ENCODE measurements at places on chromosomes 4 and X. TPM values are rescaled to one million over a fixed set of nuclear protein-coding genes. Genes with fewer than 3 reads are reported as not detected.

Gene ATOH1
- not detected for total RNA-seq

DNA sequence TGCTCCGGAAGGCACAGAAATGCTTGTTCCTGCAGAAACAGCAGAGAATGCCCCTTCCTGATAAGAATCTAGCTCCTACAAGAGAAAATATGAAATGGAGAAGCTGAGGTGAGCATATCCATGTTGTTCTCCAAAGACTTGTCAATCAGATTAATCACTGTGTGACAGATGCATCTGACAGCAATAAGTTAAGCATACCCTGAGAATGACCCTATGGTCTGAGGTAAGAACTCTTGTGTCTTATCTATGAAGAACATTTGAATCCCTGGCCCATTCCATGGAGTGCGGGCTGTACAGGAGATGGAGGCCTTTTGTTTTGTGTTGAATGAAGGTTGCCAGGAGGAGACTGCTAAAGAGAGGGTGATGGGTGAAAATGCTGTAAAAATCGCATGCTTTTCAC lies 21.5 kb upstream of the ASB5 start:
- H3K27ac ChIP-seq = no peak overlapping the region
- H3K27me3 ChIP-seq = no peaks in the 10 kb centered on the region
- H3K4me1 ChIP-seq = no peaks in the 10 kb centered on the region
- H3K36me3 ChIP-seq = no peaks in the 10 kb centered on the region
- H3K4me3 ChIP-seq = no peak overlapping the region

GRCh38 chr4:73251384-73251783 lies 7.2 kb downstream of the ANKRD17 start:
- H3K27ac ChIP-seq = no peak overlapping the region
- no peak for DNase-seq
- no peak overlapping the region for H3K4me3 ChIP-seq
- H3K36me3 ChIP-seq = peaks cover 32% of the 10 kb centered on the region
- no peaks in the 10 kb centered on the region for H3K27me3 ChIP-seq

Gene TRMT44
- total RNA-seq = 13.1 TPM

- H3K36me3 ChIP-seq = no peaks in the 10 kb centered on the region
- H3K27ac ChIP-seq = peak overlapping the region; percentile 13
- H3K4me1 ChIP-seq = peaks cover 17% of the 10 kb centered on the region
- DNase-seq = no peak
- no peaks in the 10 kb centered on the region for H3K27me3 ChIP-seq
Measured at GRCh38 chrX:109841869-109842579, 109.0 kb upstream of the ACSL4 start.

GRCh38 chrX:136725441-136726104 lies 55.2 kb downstream of the ARHGEF6 start:
- no peaks in the 10 kb centered on the region for H3K27me3 ChIP-seq
- no peak for DNase-seq
- peaks cover 24% of the 10 kb centered on the region for H3K36me3 ChIP-seq
- H3K27ac ChIP-seq = no peak overlapping the region
- H3K4me1 ChIP-seq = peaks cover 44% of the 10 kb centered on the region

- H3K36me3 ChIP-seq = no peaks in the 10 kb centered on the region
- H3K27me3 ChIP-seq = no peaks in the 10 kb centered on the region
- DNase-seq = no peak
- no peak overlapping the region for H3K27ac ChIP-seq
Measured at GRCh38 chr4:65831828-65832227, 161.5 kb upstream of the EPHA5 start.

- no peaks in the 10 kb centered on the region for H3K36me3 ChIP-seq
- H3K4me3 ChIP-seq = peak within 1 kb of the TSS; percentile 77
- H3K27me3 ChIP-seq = peaks cover 49% of the 10 kb centered on the region
Measured at GRCh38 chr4:169270810-169271691, at the start of gene SH3RF1. TSS of gene SH3RF1 (minus strand) at chr4:169270956. CDS start at chr4:169269212, 1,744 bp downstream.

DNA sequence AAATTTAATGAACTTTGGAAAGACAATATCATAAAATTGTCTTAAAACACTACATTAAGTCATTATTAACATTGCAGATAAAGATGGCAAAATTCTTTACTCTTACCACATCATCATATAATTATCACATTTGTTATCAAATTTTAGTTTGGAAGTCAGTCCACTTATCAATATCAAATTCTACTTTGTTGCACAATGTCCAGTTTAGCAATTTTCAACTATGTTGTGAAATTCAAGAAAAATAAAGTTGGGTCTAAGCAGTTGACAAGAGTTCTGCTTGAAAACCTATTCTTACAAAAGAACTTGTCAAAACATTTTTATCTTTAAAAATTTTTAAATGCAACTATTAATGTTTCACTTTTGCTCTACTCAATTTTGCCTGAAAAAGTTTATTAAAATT lies 44.7 kb upstream of the TET2 start:
- no peaks in the 10 kb centered on the region for H3K4me1 ChIP-seq
- H3K27me3 ChIP-seq = peaks cover 28% of the 10 kb centered on the region
- peaks cover 4% of the 10 kb centered on the region for H3K36me3 ChIP-seq
- H3K27ac ChIP-seq = no peak overlapping the region
- H3K4me3 ChIP-seq = no peak overlapping the region
- no peak for DNase-seq

DNA sequence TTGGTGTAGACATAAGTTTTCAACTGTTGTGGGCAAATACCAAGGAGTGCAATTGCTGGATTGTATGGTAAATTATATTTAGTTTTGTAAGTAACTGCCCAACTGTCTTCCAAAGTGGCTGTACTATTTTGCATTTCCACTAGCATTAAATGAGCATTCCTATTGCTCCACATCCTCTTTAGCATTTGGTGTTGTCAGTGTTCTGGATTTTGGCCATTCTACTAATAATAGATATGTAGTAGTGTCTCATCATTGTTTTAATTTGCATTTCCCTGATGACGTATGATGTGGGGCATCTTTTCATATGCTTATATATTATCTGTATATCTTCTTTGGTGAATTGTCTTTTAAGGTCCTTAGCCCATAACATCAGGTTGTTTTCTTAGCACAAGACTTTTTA lies 17.3 kb downstream of the PGAM4 start:
- peaks cover 9% of the 10 kb centered on the region for H3K4me1 ChIP-seq
- no peak overlapping the region for H3K27ac ChIP-seq
- H3K27me3 ChIP-seq = no peaks in the 10 kb centered on the region
- H3K4me3 ChIP-seq = no peak overlapping the region

- peaks cover 2% of the 10 kb centered on the region for H3K36me3 ChIP-seq
- DNase-seq = no peak
- no peak overlapping the region for H3K27ac ChIP-seq
- H3K4me1 ChIP-seq = no peaks in the 10 kb centered on the region
- H3K4me3 ChIP-seq = no peak overlapping the region
Measured at GRCh38 chr4:177128306-177128705, 181.4 kb upstream of the NEIL3 start.

GRCh38 chr4:4672402-4672801 lies 130.6 kb upstream of the STX18 start:
- H3K27me3 ChIP-seq = no peaks in the 10 kb centered on the region
- H3K27ac ChIP-seq = no peak overlapping the region
- no peaks in the 10 kb centered on the region for H3K4me1 ChIP-seq

DNA sequence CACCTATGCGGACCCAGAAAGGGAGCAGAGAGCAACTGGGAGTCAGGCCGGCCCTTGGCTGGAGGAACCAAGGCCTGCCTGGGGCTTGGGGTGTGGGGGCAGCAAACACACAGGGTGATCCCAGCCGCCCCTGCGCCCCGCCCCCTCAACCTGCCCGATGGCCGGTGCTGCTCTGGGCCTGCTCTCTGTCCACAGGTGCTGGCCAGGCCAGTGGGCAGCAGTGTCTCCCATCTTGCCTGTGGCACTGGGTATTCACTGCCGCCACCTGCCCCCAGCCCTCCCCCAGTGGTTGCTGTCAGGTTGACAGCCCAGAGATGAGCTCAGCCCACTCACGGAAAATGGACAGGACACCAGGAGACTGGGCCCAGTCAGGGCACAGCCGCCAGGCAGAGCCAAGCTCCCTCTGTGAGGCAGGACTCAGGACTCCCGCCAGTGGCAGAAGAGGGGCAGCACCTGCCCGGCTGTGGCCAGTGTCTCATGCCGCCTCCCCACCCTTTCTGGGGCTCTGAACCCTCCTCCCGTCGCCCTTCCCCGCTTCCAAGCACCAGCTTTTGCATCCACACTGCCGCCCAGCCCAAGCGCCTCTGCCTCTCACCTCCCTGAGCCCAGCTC lies 4.7 kb downstream of the NKX1-1 start:
- H3K27me3 ChIP-seq = peaks cover 27% of the 10 kb centered on the region
- no peak for DNase-seq
- no peak overlapping the region for H3K4me3 ChIP-seq
- H3K4me1 ChIP-seq = peaks cover 4% of the 10 kb centered on the region
- H3K36me3 ChIP-seq = peaks cover 2% of the 10 kb centered on the region
- H3K27ac ChIP-seq = no peak overlapping the region

Gene RPA4
- 0.37 TPM for total RNA-seq

GRCh38 chr4:72568959-72569718 lies at the start of gene ADAMTS3:
TSS of gene ADAMTS3 (minus strand) at chr4:72569221. CDS start at chr4:72568762, 459 bp downstream.
- H3K27ac ChIP-seq = no peak within 1 kb of the TSS
- peaks cover 53% of the 10 kb centered on the region for H3K27me3 ChIP-seq
- peak; percentile 13 for DNase-seq
- H3K4me1 ChIP-seq = peaks cover 22% of the 10 kb centered on the region
- peak within 1 kb of the TSS; percentile 66 for H3K4me3 ChIP-seq

Gene NWD2
- total RNA-seq = not detected

- H3K36me3 ChIP-seq = no peaks in the 10 kb centered on the region
- DNase-seq = no peak
- H3K4me1 ChIP-seq = no peaks in the 10 kb centered on the region
- no peak overlapping the region for H3K4me3 ChIP-seq
Measured at GRCh38 chr4:22356987-22357596, 158.8 kb downstream of the ADGRA3 start.

Gene RHOH
- total RNA-seq = 87.5 TPM
